ENCODE measurements at places on chromosomes 6 and 20. TPM values are rescaled to one million over a fixed set of nuclear protein-coding genes. Genes with fewer than 3 reads are reported as not detected.
A peak's percentile ranks its signal among the peaks of the same experiment; 100 is the strongest.

- no peak for DNase-seq
These were observed 26.3 kb upstream of the ZFP64 start for GRCh38 chr20:52217689-52218395.

GRCh38 chr6:105620878-105621277, 218.0 kb upstream of the PREP start:
- peak; percentile 13 for DNase-seq

DNA sequence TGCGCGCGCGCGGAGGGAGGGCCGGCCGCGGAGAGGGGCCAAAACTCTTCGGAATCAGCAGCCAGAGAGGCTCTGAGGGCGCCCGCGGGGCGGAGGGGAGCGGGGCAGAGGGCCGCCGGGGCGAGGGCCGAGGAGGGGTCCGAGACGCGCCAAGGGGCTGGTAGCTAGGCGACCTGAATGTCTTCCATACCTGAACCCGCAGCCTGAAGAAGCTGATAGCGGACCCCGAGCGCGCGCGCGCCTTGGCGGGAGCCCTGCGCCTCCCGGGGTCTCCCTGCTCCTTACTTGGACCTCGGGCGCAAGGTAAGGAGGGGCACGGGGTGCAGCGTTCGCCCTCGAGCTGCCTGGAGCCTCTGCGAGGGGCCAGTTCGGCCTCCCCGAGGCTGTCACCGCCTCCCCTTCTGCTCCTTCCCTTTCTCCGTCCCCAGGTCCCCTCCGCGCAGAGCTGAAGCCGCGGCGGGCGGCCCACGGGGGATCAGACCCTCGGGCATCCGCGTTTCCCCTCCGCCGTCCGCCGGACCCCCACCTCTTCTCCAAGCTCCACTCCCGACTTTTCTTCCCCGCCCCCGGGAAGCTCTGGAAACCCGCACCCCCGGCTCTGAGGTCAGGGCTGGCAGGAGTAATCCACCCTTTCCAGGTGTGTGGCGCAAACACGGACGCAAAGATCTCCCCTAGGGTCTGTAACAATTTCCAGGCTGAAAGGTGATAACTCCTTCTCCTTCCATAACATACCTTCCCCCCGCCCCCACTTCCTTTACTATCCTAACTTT, 13.1 kb upstream of the DEK start:
- DNase-seq, result peak; percentile 44

DNA sequence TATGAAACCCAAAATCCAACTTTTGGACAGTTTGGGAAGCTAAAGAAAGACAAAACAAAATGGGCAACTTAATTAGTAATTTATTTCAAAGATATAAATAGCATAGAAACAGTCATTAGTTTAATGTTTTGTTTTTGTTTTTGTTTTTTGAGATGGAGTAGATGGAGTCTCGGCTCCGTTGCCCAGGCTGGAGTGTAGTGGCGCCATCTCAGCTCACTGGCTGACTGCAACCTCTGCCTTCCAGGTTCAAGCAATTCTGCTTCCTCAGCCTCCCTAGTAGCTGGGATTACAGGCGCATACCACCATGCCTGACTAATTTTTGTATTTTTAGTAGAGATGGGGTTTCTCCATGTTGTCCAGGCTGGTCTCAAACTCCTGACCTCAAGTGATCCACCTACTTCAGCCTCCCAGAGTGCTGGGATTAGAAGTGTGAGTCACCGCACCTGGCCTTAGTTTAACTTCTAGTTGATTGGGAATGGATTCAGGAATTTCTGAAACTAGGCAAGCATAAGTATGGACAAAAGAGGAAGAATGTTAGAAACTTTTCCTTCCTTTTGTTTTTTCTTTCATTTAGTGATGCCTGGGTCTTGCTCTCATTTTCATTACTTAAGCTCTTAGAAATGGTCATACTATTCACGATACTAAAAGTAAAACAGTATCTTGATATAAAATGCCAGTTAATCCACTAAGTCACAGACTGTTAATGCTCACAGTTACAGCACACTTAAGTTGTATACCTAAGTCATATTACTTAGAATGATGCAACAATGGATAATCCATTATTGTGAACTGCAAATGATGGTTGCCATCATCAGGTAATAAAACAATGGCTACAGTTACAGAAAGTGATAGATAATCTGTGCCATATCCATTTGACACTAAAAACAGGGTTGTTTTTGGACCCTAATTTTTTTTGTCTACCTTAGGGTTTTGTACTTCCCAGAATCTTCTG, 8.2 kb downstream of the SENP6 start:
- DNase-seq, result peak; percentile 75

DNA sequence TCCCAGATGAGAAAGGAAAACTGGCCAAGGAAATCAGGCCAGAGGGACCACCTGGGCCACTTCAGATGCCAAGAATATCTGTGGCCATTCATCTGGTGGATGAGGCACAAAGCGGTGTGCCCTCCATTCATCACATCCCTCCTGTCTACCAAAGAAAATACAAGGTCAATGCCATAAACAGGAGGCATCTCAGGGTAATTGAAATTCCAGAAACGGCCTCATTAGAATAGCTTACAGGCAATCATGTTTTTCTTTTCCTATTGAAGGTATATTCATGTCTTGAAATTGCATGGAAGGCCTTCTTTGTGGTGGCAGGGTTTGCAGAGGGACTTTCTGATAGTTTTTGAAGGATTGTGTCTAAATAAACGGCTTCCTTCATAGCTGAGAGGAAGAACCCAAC, 578.3 kb downstream of the HAO1 start:
- no peak for DNase-seq

DNA sequence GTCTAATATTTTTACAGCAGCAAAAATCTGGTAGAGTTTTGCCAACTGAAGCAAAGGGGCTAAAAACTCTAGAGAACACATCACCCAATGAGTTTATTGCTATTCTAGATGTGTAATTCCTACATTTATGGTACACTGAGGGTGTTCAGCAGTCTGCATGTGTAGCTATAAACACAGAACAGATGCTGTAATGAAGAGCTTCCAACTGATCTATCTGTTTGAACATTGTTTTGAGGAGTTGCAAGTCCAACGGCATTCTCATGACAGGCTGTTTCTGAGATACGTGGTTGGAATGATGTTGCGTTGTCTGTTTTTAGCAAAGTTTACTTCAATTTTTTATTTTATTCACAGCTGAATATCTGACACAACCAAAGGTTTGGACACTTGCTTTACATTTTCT, 141.2 kb upstream of the RAB32 start:
- no peak for DNase-seq

- no peak for DNase-seq
These were observed 42.8 kb downstream of the APCDD1L start for GRCh38 chr20:58472273-58473018.

Gene ZNF335
- total RNA-seq, result 8.4 TPM

Gene SNX21
- 35.8 TPM for total RNA-seq

Data from M059J (cell line).